Effector memory CD4-positive, alpha-beta T cell (primary cell): ENCODE measurements at places on chromosomes 16 and 17.

DNA sequence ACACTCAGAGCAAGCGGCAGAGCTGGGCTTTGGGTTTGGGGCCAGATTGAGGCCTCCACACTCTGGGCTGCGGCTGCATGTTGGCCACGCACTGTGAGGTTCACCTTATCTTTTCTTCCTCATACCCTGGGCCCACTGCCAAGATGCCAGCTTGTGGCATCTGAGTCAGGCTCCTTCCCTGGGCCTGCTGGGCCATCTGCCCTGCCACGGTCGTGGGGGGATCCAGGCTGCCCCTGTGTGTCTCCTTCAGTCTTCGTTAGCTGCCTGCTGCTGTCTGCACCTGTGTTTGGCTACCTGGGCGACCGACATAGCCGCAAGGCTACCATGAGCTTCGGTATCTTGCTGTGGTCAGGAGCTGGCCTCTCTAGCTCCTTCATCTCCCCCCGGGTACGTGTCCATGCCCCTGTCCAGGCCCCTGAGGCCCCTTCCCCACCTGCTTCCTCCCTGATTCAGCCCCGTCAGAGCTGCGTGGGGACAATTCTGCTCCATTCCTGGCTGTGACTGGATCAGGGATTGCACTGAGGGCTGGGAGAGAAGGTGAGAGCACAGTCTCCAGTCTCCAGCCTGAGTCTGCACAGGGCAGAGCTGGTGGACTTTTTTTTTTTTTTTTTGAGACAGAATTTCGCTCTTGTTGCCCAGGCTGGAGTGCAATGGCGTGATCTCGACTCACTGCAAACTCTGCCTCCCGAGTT is 11.2 kb downstream of the SPNS3 start:
- no peak for DNase-seq

- DNase-seq: no peak
Measured at GRCh38 chr16:54233615-54234014, 53.0 kb downstream of the IRX3 start.

DNA sequence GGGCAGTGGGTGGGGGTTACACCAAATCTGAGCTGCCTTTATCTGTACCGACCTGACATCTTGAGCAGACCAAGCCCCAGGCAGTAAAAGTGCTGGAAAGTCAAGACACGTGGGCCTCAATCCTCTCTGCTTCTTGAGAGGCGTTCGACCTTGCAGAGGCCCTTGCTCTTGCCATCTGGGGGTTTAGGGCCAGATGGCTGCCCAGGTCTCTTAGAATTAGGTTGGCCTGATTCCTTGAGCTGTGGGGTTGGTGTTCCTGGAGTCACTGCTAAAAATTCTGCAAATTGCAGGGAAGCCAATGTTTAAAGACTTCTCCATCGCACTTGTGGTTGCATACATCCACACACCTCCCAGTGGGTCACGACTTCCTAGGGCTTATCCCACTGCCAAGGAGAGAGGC is 238.2 kb upstream of the ASIC2 start:
- no peak for DNase-seq

- DNase-seq: no peak
Measured at GRCh38 chr17:3474212-3474611, 1.6 kb upstream of the ASPA start.

GRCh38 chr16:84307209-84307954 is 12.7 kb downstream of the WFDC1 start:
- no peak for DNase-seq

DNA sequence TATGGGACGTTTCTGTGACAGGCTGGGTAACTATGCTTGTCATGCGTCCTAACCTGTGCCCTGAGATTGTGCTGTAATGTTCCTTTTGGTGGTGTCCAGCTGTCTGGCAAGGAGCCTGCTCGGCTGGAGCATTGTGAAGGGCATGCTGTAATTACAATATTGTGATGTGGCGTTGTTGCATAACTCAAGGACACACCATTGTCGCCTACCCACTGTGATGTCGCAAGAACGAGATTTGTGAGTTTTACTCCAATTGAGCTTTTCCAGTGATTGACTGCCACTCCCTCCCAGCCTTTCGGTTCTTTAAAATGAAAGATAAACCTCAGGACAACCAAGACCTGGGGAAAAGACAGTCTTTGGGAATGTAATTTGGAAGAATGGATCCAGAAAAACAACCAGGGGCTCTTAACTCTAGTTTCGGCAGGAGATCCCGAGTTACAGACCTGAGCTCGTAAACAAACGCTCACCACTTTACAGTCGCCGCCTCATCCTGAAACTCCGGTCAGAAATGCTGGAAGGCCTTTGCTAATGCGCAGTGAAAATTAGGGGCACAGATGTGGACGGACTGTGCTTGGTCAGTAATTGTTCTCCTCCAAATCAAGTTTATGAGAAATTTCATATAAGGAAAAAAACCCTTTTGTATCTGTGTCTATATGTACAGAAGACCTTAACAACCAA is 1.3 kb downstream of the ZNF750 start:
- no peak for DNase-seq

- no peak for DNase-seq
Measured at GRCh38 chr17:77323413-77324171, 182.8 kb downstream of the SEC14L1 start.

GRCh38 chr16:83301971-83302370 is 505.8 kb upstream of the HSBP1 start:
- DNase-seq: no peak

DNA sequence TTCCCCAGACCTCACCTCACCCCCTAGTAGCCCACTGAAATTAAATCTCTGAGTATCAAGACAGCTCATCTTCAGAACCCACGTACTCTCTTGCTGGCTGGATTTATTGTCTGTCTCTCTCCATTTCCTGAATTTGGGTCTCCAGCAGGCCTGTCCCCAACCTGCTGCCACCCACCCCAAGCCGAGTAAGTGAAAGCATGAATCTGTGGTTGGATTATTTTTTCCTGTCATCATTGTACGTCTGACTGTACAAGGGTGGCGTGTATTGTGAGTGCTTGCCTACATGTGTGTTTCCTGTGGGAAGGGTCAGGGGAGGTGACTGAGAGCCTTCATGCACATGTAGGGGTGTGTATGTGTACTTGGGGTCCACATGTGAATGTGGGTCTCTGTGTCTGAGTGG is 5.4 kb downstream of the TNP2 start:
- DNase-seq: no peak

- DNase-seq: no peak
Measured at GRCh38 chr17:78419970-78420815, 41.7 kb downstream of the PGS1 start.

DNA sequence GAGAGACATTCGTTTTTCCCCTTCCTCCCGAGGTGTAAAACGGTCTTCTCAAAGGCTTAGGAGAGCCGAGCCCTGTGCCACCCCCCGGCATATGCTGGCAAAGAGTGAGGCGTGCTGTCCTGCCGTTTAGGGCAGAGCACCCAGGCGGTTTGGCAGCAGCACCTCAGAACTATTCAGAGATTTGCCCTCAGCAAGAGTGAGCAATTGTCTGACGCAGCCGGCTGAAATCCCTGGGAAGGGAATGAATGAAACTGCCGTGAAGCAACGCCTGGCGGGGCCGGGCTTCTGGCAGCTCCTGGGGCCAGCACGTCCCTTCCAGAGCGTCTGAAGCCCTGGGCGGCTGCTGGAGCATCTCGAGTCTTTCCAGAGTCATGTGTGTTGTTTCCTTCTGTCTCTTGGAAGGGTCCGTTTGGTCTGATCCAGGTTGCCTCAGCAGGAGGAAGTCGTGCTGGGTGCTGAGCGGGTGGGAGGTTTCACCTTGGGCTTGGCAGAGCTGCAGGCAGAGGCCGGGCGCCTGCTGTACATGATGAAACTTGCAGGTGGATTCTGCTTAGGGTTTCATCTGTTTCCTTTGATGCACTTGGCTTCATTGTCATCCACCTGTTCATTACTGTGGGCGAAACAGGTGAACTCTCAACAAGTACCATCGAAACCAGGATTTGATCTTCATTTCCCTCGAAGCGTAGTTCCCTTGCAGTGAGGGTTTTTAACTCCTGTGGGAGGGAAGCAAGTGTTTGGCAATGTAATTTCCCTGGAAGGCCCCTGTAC is 35.4 kb downstream of the TBCD start:
- no peak for DNase-seq

DNA sequence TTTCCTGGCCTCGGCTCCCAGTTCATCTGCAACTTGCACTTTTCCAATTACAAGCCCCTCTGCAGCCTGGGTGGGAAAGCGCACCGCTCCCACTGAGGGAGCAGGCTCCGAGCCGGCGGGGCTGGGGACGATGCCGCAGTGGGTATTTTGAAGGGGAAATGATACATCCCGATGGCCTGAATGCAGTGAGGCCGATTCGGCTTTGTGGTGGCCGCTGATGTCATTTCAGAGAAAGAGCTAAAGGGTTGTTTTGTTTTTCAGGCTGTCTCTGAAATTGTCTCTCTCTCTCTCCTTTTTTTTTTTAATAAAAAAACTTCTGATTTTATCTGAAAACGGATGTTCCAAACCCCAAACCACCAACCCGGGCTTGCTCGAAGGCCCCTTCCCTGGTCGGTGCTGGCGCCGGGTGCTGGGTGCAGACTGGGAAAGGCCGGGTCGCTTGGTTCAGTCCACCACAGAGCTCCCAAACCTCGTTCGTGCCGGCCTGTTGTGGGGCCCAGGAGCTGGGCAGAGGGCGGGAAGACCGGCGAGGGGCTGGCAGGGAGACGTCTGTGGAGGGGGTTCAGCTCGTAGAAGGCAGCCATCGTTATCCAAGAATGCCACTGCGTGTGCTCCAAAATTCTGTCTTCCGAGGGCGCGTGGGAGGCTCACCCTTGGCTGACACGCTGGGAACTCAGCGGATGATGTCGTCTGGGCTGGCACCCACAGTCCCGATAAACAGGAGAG is 102.8 kb downstream of the FOXL1 start:
- no peak for DNase-seq

GRCh38 chr16:89383095-89384003 is 107.0 kb downstream of the ANKRD11 start:
- no peak for DNase-seq

DNA sequence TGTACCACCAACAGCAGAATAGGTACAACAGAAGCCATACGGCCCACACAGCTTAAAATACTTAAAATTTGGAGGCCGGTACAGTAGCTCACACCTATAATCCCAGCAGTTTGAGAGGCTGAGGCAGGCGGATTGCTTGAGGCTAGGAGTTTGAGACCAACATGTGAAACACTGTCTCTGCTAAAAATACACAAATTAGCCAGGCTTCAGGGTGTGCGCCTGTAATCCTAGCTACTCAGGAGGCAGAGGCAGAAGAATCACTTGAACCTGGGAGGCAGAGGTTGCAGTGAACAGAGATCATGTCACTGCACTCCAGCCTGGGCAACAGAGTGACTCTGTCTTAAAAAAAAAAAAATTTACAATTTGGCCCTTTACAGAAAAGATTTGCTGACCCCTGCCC is 17.0 kb downstream of the GFOD2 start:
- no peak for DNase-seq

DNA sequence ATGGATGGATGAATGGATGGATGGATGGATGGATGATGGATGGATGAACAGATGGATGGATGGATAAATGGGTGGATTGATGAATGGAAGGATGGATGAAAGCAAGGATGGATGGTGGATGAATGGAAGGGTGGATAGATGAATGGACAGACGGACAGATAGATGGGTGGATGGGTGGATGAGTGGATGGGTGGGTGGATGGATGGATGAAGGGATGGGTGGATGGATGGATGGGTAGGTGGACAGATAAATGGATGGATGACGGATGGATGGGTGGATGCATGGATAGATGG is 14.9 kb downstream of the SRL start:
- no peak for DNase-seq

DNA sequence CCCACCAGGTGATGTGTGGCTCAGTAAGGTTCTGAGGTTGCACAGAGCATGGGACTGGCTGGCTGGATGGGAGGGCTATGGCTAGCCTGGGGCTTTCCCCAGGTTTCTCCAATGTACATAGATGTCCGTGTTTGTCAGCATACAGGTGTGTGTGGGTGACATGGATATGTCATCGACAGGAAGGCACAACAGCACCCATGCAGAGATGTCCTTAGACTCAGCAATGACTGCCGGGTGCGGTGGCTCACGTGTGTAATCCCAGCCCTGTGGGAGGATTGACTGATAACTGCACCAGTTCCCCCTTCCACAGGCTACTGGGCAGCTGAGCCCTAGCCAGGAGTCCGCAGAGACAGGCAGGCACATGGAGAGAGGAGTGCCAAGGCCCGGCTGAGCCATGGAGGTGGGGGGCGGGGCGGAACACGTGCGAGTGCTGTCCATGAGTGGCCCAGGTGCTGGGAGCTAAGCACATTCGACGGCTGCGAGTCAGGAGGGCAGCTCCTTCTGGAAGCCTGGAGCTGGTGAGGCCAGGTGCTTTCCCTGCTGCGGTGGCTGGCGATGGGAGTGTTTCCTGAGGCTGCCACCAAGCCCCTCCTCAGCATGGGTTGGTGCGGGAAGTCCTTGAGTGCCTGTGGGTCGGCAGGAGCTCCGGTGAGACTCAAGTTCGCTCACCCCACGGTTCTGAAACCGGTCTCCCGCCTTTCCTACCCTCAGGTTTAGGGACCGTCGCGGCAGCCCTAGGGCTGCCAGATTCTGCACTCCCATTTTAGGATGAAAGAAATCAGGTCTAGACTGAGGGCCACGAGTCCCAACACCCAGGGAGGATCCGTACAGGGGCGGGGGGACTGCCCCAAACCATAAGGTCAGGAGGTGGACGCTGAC is 858 bp upstream of the ASPSCR1 start:
- DNase-seq: peak; percentile 36

- DNase-seq: no peak
Measured at GRCh38 chr17:54452666-54453348, 447.8 kb upstream of the TOM1L1 start.

DNA sequence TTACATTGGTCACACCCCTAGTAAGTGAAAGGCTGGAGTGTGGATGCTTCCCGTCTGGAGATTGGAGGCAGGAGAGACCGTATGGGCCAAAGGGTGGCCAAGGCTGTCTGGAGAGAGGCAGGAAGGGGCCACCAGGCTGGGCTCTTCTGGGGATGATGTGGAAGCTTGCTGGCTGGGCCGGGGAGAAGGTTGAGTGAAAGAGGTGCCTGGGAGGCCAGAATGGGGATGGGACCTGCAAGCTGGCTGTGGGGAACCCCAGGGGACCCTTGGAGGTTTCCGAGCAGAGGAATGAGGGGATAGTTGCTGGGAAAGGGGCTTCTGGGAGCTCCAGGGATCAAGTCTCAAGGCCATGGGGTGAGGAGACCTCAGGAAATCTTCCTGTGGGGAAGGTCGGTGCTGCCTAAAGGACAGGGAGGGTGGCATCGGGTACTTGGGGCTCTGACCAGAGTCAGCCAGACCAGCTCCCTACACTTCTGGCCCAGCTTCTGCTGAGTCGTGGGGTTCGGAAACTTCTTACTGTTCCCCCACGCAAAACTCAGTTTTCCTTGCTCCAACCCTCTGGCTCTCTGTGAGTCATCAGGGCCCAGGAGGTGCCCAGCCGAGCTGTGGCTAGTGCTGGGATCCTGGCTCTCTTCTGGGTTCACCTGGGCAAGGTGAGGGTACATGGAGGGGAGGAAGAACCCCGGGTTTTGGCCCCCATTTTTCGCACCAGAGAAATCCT is 3.1 kb downstream of the MRC2 start:
- no peak for DNase-seq

DNA sequence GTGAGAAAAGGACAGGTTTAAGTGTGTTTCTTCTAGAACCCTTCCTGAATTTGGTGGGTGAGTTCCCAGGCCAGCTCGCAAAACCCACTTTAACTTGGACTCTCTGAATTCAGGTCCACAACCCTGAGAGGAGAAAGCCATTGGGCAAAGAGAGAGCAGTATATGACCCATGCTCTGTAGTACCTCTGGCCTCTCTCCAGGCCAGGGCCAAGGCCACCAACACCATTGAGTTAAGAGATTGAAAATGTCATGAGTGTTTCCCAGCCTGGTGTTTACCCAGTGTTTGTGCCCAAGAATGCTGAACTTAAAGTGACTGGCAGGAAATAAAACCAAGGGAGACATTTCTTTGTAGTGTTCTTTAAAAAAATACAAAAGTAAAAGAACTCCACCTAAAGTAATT is 410.4 kb upstream of the CDH5 start:
- no peak for DNase-seq

GRCh38 chr16:53061701-53062159 is 6.9 kb downstream of the CHD9 start:
- no peak for DNase-seq
